Camera-type eye (tissue), 1 donor: ENCODE measurements at places on chromosomes 1 and 21. TPM values are rescaled to one million over a fixed set of nuclear protein-coding genes. Genes with fewer than 3 reads are reported as not detected.

TGFB2 gene
- 79.6 TPM for total RNA-seq

CENPF gene
- 35.8 TPM for total RNA-seq

G0S2 gene
- total RNA-seq: 9.5 TPM

PLPPR5 gene
- total RNA-seq: 7.3 TPM

PYCR2 gene
- 36.1 TPM for total RNA-seq

CASQ1 gene
- total RNA-seq: 35.8 TPM

IL6R gene
- total RNA-seq: 4.6 TPM
